Progenitor cell of endocrine pancreas (in vitro differentiated cells): ENCODE measurements at places on chromosomes 1 and 21. TPM values are rescaled to one million over a fixed set of nuclear protein-coding genes. Genes with fewer than 3 reads are reported as not detected.

Gene C1orf21
- 10.0 and 11.3 TPM in 2 replicates for total RNA-seq

Gene CD247
- not detected in 2 replicates for total RNA-seq

Gene C1QTNF12
- 1.7 and 2.7 TPM in 2 replicates for total RNA-seq

Gene CD1E
- not detected in 2 replicates for total RNA-seq

Gene TRPM2
- total RNA-seq = 0.16 and 0.17 TPM in 2 replicates

Gene NIBAN1
- 11.0 TPM in 2 replicates for total RNA-seq

Gene TEX50
- total RNA-seq = not detected in 2 replicates

Gene SMYD2
- total RNA-seq = 46.8 and 47.8 TPM in 2 replicates

Gene GPR25
- total RNA-seq = not detected in 2 replicates

Gene E2F2
- total RNA-seq = 7.8 and 9.7 TPM in 2 replicates
